ENCODE measurements at places on chromosomes 3 and 15.

DNA sequence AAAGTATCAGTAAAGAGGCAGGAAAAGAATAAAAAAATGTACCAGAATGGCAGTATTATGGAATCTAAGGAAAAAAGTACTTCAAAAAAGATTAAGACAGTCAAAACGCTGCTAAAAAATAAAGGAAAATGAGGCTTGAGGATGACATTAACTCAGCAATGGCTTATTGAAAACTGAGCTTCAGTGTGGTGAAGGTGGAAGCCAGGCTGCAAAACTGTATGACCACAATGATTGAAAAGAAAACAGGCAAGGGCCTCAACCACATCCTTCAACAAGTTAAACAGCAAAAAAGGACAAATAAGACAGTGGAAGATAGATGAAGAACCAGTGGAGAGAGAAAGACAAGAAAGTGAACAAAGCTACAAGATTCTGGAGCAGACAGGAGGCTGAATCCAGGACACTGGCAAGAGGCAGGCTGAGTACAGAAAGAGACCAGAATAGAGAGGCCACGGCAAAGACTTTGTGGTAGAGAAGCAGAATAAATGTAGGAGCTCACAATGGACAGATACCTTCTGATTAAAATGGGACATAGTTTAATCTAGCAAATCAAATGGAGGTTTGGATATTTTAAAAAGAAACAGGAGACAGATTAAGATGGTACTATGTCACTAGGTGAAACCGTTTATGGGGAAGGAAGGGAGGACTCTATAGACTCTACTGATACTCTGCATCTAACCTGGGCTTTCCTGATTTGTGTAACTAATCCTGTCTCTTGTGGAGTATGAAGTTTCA lies 86.1 kb downstream of the TJP1 start:
- DNase-seq: no peak

DNA sequence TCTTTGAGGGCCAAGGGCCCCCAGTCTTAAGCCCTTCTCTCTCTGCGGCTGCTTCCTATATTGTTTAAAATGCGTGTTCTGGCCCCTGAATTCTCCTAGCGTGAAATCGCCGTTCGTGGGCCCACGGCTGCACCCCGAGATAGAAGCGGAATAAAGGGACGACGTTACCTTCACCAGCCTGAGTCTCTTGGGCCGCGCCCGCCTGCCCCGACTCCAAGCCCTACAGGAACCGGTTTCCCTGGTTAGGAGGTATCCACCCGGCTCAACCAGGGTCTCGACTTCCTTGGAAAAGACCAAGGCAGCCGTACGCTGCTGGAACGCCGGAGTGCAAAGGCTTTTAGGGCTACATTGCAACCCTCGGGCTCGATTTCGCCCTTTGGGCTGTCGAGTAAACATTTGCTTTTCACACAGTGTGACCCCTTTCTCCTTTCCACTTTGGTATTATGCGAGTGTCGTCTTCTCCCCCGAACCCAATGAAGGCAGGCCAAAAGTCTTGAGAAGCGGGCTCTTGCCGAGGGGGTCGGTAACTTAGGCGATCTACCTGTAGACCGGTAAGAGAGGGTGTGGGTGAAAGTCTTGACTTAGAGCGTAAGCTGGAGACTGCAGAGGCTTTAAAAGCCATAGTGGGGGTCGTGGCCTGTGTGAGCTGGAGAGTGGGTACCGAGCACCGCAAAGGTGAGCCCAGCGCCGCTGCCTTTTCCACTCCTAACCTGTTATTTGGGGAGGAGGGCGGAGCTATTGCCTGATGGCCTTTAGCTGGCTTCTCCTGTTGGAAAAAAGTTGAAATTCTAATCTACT lies 2.0 kb downstream of the TRIM71 start:
- no peak for DNase-seq

DNA sequence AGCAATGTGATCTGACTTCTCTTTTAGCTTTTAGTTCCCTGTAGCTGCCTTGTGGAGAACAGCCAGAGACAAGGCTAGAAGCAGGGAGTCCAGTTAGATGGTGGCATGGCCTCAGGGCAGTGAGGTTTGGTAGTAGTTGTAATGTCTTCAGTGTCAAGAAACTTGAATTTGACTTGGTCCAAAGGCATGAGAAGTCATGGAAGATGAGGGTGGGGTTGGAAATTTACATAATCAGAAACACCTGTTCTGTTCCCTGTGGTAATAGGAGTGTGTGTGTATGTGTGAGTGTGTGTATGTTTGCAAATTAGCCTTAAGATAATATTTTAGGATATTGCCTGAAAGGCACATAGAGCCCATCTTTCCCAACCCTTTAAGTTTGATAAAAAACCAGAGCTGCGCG lies 55.2 kb upstream of the GCNT3 start:
- no peak for DNase-seq

DNA sequence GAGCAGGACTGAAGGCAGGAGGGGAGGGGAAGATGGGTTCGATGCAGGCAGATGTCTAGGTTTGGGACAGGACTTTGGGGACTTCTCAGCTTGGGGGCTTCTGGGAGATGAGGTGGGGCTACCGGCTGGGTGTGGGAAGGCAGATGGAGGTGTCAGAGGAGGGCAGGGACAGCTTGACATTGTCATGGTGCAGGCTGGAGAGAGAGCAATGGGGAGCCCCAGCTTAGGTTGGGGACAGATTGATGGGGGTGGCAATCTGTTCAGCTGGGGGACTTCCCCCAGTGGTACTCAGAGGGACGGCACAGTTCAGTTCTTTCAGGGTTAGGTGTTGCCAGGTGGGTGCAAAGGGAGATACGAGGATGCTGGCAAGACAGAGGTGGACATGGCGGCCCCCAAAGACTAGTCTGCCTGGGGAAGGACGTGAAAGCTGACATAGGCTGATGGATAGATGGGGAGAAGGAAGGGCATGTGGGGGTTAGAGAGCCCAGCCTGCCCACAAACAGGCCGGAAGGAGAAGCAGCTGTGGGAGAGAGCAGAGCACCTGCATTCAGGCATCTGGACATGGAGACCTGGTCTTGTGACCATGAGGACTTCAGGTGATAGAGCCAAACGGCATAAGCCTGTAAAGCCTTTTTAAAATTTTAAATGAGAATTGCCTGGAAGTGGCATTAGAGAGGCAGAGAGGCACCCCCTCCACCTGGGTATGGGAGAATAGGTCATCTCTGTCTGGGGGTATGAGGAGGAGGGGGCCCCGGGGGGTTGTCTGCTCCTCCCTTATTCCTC lies 21.1 kb downstream of the ACAA1 start:
- DNase-seq: no peak

DNA sequence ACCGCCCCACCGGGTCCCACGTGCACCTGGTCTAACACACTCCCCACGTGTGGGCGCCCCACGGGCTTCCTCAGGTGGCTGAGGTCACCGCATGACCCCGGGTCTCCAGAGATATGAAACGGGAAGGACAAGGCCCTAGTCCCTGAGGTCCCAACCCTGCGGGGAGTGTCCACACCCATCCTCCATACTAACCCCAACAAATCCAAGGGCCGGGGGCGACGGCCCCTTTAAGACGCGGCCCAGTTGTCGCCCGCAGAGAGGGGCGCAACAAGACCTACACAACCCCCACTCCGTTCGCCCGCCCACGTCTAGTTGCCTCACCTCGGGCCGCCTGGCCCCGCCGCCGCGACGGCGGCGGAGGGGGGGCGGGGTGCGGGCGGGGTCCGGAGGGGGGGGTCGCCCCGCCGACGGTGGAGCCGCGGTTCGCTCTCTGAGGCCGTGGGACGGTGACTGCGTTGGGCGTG lies 396 bp downstream of the INO80 start:
- DNase-seq: peak; percentile 40

DNA sequence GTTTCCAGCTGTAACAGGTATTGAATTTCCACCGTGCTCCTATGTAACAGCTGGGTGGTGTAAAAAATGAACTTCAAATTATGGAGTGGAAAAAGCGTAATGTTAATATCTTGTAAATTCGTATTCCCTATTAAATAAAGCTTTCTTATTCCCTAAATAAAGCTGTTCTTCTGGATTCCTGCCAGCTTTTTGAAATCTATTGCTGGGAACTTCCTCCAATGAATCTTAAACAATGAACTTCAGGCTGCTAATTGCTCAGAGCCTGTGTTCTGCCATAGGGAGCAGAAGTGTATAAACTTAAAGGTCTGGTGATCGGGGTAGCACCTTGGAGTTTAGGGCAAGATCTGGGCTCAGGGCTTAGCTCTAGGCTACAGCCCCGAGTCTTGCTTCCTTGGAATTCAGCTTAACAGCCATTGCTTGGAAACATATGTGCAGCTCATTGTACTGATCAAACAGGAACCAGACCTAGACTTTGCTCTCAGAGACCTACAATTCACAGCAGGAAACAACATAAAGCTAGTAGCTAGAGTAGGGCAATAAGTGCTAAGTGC lies 1.4 kb downstream of the ARL14 start:
- no peak for DNase-seq

DNA sequence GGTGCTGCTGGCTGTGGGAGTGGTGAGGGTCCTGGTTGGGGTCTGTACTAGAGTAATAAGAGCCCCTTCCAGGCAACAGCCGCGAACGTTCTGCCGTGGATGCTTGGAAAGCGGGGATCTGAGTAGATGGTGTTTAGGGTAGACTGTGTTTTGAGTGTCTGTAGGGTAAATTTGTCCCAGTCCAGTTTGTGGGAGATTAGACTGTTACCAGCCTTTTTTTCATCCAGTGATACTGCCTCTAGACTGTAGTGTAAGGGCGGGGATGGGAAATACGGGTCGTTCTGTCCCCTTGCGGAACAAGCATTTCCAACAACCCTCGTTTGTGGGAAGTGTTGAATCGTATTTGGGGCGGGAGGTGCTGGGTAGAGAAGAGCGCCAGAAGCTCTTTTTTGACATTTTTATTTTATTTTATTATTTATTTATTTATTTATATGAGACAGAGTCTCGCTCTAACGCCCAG lies 424 bp downstream of the HAUS2 start:
- DNase-seq: no peak

DNA sequence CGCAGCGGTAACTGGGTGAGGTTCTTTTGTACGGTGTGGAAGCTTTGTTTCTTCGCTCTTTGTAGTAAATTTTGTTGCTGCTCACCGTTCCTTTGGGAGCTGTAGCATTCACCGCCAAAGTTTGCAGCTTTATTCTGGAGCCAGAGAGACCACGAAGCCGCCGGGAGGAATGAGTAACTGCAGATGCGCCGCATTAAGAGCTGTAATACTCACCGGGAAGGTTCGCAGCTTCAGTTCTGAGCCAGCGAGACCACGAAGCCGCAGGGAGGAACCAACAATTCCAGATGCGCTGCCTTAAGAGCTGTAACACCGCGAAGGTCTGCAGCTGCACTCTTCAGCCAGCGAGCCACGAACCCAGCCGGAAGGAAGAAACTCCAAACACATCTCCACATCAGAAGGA lies 56.0 kb upstream of the DYNC1LI1 start:
- no peak for DNase-seq

DNA sequence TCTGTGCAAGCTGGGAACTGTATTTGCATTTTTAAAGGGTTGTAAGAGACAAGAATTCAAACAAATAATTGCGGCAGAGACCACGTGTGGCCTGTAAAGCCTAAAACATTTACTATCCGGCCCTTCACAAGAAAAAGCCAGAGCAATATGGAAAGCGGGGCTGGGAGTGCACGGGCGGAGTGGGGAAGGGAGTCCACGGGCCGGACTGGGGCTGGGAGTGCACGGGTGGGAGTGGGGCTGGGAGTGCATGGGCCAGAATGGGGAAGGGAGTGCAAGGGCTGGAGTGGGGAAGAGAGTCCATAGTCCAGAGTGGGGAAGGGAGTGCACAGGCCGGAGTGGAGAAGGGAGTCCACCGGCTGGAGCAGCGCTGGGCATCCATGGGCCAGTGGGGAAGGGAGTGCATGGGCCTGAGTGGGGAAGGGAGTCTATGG lies 41.2 kb downstream of the KLF15 start:
- DNase-seq: no peak

- no peak for DNase-seq
These were observed 78.2 kb downstream of the CHAC1 start for GRCh38 chr15:41031232-41032078.

- DNase-seq: no peak
These were observed 5.3 kb downstream of the ZNF710 start for GRCh38 chr15:90006217-90007075.

- DNase-seq: no peak
These were observed 268.1 kb downstream of the TAFA4 start for GRCh38 chr3:68664276-68664675.

GRCh38 chr3:55190331-55190730 lies 262.5 kb upstream of the LRTM1 start:
- DNase-seq: no peak

- no peak for DNase-seq
These were observed 287.8 kb upstream of the WNT5A start for GRCh38 chr3:55774856-55775255.
